Osteoblast (primary cell): ENCODE measurements at places on chromosomes 4 and X. TPM values are rescaled to one million over a fixed set of nuclear protein-coding genes. Genes with fewer than 3 reads are reported as not detected.

HPGD gene
- under 0.01 TPM in 1 of 2 replicates, not detected in the other for total RNA-seq

PPP1R3F gene
- 3.2 and 4.0 TPM in 2 replicates for total RNA-seq

MAP7D2 gene
- under 0.01 and 0.36 TPM in 2 replicates for total RNA-seq

CPE gene
- 6.9 and 8.5 TPM in 2 replicates for total RNA-seq

REELD1 gene
- total RNA-seq: not detected in 2 replicates

TRIM61 gene
- total RNA-seq: 3.8 and 4.7 TPM in 2 replicates

RAB33B gene
- total RNA-seq: 24.2 and 24.6 TPM in 2 replicates

FGB gene
- total RNA-seq: not detected in 2 replicates

EDNRA gene
- 6.2 and 9.4 TPM in 2 replicates for total RNA-seq

MAML3 gene
- 0.59 and 0.72 TPM in 2 replicates for total RNA-seq

MAGED2 gene
- total RNA-seq: 200 and 207 TPM in 2 replicates

GRCh38 chrX:47489507-47490275, 6.7 kb upstream of the ZNF41 start:
- no peak for DNase-seq

- no peak for DNase-seq
Measured at GRCh38 chrX:362351-362750, 24.4 kb downstream of the PPP2R3B start.

DNA sequence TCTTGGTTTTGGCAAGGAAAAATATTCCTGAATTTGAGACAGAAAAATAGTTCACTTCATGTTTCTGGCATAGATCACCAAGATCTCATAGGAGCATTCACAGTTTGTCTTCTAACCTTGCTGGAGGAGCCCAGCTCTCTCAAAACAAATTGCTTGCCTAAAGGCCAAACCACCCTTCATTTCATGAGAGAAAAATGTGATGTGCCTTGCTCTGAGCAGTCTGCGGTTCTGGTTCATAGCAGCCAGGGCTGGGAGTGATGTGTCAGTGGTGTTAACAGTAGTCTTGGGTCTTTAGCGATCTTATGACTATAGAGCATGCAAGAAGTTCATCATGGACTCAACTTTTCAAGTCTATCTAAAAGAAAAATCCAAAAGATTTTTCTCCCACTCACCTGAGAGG, 183.3 kb downstream of the DCLK2 start:
- peak; percentile 88 for DNase-seq

- DNase-seq: peak; percentile 76
Measured at GRCh38 chr4:187908079-187908561, 87.5 kb upstream of the ZFP42 start.

GRCh38 chr4:53994382-53995102, 69.9 kb downstream of the CHIC2 start:
- DNase-seq: no peak

GRCh38 chrX:39450234-39450977, 647.4 kb downstream of the BCOR start:
- DNase-seq: no peak

DNA sequence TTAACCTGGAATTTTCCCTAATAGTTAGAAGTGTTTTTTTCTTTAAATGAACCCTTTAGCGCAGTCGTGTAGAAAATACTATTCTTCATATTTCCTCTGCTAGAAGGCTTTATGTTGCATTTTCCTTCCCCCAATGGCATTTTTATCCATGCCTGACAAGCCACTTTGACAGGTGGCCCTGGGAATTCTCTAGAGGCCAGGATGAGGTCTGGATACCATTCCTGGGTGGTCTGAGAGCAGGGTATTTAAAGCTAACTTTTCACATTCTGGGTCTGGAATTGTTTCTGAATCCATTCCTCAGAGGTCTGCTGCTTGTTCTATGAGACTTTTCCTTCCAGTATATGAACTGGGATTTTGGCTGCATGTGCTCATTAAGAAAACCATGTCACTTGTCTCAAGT, 31.2 kb upstream of the PDGFRA start:
- peak; percentile 59 for DNase-seq

DNA sequence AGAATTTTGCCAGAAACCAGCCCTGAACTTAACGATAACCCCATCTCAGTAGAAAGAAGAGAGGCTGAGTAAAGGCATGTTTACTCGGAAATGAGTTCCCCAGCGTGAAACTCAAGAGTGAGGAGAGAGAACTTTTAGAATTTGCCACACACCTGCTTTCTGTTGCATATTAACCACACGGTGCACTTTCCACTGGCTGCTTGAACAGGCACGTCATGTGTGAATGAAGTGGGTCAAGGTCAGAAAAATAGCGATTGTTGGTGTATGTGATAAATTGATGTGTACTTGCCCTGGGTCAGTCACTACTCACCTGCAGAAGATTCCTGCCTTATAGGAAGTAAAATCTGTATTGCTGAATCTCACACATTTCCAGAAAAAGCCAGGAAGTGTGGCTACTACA, 395.7 kb downstream of the TRIML1 start:
- no peak for DNase-seq

- no peak for DNase-seq
Measured at GRCh38 chrX:22090181-22090580, 58.1 kb downstream of the PHEX start.

DNA sequence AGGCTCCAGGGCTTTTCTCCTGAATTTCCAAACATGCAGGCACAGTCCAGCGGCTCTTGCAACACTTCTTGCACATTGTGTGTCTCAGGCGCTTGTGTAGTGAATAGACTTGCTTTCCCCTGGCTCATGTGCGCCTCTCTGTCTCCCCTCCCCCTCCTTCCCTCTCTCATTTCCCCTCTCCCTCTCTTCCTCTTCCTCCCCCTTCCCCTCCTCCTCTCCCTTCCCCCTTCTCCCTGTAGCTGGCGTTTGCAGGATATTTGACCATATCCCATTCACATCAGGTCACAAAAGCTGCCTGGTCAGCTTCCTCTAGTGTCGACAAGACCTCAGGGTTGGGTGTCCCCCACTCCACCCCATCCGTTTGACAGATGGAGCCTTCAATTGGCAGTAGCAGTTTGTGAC, 2.4 kb downstream of the CHST7 start:
- DNase-seq: no peak

DNA sequence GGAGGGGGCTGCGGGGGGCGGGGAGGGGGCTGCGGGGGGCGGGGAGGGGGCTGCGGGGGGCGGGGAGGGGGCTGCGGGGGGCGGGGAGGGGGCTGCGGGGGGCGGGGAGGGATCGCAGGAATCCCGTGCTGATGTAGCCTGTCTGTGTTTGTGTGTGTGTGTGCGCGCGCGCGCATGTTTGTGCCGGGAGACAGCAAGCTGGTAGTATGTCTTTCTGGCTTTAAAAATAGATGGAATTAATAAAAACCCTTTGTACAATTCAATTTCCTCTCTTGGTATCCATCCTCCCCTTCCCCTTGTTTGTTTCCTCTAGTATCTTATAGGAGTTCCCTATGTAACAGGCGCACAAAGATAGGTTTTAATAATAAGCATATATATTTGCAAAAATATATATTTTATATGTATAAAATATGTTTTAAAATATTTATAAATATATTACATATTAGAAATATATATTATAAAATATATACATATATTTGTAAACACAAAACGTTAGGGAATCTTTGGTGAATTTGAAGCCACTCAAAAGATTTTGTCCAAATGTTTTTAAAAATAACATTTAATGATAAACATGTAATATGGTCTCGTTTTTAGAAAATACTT, 782 bp downstream of the ARHGAP24 start:
- no peak for DNase-seq

DNA sequence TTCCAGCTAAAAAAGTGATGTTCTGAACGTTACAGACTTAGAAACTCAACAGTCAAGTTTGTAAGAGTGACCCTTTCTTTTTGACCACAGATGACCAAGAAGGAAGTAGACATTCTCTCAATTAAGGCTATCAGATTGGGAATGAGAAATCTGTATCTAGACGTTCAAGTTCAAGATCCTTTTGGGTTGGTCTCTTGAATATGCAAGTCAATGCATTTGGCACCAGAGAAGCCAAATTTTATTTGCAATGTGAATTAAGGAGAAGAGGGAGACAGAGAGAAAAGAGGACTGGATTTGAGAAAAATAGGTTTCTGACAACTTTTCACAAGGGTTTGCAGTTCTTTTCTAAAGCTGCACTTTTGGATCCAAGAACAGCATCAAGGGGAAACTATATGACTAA, 17.5 kb upstream of the SULT1E1 start:
- DNase-seq: no peak

GRCh38 chrX:136021903-136022302, 36.7 kb downstream of the SLC9A6 start:
- no peak for DNase-seq
